ENCODE measurements at places on chromosomes 3 and 15.

DNA sequence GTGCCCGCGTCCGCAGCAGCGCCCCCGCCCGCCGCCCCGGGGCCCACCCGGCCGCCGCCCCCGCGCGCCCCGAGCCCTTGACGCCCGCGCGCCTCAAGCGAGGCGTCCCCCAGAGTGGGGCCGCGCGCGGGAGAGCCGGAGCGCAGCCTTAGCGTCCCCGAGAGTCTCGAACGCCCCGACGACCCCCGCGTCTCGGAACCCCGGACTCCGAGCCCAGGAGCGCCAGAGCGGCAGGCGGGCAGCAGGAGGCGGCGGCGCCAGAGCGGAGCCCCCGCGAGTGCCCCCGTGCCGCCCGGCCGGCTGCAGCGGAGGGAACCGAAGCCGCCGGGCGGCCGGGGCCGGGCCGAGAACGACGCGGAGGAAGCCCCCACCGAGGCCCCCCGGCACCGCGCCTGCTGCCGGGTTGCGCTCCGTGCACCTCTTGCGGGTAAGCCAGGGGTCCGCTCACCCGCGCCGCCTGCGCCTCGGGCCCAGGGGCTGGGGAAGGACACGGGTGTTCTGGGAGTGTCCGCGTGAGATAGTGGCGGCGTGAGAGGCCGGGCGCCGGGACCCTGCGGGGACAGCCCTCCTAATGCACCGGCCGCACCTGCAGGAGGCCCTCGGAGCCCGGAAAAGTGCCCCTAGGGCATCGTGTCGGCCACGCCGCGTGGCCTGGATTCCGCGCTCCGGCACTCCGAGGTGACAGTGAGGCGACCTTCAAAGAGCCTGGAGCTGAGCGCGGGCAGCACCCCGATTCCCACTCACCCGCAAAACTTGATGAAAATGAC lies 52.0 kb upstream of the ULK4 start:
- no peak for DNase-seq

DNA sequence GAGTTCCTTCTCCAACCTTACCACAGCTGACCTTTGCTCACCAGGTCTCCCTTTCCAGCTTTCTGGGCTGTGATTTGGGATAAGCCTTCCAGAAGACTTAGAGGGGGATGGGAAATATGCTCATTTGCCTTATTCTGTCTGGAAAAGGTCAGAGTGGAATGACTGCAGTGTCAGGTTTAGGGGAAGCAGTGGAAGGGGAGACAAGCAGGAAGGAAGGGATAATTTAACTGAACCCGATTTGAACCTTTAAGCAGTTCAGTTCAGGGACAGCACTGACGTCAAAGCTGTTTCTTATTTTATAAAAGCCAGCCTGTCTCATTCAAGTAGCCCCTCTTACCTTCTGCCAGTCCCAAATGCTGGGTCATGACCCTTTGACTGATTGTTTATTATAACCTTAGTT lies 418.4 kb upstream of the RARB start:
- no peak for DNase-seq

DNA sequence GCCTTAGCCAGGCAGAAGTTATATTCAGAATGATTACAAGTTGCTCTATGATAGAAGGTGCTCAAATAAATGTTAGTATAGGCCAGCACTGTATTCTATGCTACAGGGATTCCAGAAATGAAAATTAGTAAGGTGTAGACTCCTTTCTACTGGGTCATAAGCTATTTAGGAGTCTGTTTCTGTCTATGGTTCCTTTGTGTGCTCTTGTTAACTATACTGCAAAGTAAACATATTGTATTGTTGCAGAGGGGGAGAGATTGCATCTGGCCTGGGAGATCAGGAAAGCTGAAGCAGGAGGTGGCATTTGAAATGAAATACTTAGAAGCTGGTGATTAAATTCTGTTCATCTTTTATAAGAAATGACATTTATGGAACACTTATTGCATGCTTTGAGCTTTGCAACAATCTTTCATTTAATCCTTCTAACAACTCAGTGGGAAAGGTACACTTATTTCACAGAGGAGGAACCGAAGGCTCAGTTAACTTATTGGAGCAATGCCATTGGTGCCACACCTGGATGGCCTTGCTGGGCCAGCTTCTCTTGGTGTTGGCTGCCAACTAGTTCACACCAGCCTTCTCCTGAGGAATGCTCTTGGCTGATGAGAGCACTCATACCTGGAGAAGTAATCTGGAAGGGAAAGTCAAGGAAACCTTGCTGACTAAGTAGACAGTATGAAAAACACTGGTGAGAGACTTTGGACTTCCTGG lies 39.1 kb downstream of the ABHD5 start:
- no peak for DNase-seq

DNA sequence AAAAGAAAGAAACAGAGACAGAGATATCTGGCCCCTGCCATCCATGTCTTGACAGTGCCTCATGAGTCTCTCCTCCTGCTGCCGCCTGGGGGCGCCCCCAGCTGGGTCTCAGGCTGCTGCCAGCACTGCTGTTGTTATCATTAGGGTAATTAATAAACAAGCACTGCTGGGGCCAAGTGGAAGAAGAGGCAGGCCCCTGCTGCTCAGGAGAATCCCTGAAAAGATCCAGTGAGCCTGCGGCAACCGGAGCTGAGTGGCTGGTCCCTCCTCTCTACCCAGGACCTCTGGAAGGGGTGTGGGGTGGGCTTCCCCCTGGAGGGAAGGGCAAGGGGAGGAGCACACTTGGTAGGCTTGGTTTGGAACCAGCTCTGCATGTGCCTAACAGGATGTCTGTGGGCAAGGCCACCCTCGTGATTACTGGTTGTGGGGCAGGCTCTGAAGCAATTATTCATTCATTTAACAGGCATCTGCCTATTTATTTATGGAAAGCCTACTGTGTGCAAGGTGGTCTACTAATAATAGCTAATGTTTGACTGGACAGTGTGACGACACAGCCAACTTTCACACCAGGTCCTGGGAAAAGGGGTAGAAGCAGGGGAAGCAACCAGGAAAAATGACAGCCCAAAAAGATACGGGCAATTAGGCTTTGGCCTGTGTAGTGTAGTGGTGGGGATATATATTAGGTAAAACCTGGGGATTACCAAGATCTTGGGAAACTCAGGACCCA lies 1.2 kb upstream of the TYRO3 start:
- no peak for DNase-seq

GRCh38 chr3:135229018-135229495 lies 434.0 kb downstream of the EPHB1 start:
- no peak for DNase-seq

- DNase-seq = no peak
Measured at GRCh38 chr3:151165226-151165625, 37.8 kb downstream of the GPR171 start.

DNA sequence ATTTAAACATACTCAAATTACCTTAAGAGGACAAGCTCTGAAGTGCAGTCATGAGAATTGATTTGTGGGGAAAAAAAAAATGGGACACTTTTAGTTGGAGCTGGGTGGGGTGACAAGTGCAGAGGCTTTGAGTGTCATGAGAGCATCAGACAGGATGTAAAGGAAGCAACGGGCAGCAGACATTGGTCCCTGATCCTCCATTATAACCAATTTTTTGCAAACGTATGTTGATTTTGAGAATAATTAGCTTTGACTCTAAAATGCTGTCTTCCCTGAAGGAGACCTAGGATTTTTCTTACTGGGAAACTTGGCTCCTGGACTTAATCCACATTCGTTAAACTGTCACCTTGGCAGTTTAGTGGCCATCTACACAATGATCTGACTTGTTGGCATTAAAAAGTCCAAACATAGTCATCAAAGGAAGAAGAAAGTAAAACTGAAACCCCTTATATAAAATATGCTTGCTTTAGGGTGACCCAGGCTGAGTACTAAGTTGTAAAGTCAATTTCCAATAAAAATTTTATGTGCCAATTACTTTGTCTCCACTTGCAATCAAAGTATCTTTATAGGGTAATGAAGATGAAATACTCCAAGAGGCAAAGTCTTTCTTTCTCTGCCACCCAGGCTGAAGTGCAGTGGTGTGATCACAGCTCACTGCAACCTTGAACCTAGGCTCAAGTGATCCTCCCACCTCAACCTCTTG lies 45.6 kb downstream of the BCL2L10 start:
- no peak for DNase-seq

- DNase-seq = no peak
Measured at GRCh38 chr15:31341496-31342195, 15.0 kb downstream of the KLF13 start.

DNA sequence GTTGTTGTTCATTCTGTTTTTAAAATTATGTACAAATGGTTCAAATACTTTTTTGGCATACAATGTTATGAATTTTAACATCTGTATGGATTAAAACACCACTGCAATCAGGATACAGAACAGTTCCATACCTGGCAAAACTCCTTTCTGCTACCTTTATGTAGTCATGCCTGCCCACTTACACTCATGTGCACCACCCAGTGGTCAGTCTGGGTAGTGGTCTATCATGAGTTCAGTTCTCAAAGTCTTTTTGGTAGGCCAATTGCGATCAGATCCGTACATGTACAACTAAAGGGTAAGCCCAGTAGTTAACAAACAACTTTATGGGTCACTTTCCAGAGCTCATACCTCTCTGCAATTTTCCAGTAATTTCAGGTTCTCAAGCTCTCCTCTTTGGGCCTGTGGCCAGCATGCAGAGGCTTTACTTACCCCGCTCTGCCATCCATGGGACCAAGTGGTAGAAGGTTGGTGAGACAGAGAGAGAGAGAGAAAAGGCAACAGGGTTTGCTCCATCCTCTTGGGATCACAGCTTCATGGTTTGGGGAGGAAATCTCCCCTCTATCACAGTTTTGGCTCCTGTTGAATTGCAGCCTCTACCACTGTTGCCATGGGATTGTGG lies 63.9 kb upstream of the FAM98B start:
- no peak for DNase-seq

DNA sequence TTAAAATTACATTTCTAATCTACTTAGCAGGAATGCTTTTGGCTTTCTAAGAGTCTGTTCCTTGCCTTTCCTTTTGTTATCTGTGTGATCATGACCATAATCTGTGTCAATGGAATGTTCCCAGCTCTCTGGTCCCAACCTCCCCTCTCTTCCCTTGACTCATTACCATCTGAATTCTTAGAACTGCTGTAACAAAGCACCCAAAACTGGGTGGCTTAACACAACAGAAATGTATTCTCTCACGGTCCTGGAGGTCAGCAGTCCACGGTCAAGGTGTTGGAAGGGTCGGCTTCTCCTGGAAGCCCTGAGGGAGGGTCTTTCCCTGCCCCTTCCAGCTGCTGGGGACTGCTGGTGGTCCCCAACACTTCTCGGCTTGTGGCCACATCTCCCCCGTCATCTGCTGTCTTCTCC lies 81.1 kb downstream of the LRRK1 start:
- no peak for DNase-seq

DNA sequence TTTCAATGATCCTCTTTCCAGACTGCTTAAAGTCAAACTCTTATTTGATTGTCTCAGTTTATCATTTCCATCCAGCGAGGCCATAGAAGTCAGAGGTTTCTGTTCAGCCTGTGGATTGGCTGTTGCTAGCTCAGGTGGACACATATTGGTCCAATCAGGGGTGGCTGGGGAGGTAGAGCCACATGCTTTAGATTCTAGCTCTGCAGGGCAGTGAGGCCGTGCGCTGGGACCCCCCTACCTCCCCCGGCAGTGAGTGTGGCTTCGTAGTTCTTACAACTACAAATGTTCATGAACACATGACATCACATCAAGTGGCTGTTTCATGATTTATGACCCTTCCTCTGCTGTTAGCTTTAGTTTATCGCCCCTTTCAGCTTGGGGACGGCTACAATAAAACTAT lies 18.0 kb downstream of the APOD start:
- DNase-seq = no peak

- DNase-seq = no peak
Measured at GRCh38 chr3:31004025-31004678, 109.7 kb upstream of the GADL1 start.

- no peak for DNase-seq
Measured at GRCh38 chr3:25592510-25592968, 72.2 kb downstream of the TOP2B start.

- no peak for DNase-seq
Measured at GRCh38 chr15:70120958-70121623, 23.4 kb upstream of the TLE3 start.

GRCh38 chr15:45156744-45157455 lies 27.1 kb downstream of the DUOX1 start:
- no peak for DNase-seq

DNA sequence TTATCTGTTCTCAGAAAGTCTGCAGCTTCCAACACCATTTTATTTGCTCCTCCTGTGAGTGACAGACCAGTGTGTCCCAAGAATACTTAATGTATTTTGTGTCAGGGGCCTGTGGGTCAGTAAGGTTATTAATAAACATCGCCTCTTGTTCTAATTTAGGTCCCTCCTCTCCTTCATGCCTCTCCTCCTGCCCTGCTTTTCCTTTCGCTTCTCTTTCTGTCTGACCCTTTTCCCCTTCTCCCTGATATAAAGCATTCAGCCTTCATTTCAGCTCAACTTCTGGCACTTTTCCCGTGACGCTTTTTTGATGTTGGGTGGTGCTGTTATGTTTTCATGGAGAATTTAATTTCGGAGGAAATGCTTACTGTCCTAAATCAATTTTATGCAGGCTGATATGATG lies 29.7 kb upstream of the NR2F2 start:
- DNase-seq = no peak

DNA sequence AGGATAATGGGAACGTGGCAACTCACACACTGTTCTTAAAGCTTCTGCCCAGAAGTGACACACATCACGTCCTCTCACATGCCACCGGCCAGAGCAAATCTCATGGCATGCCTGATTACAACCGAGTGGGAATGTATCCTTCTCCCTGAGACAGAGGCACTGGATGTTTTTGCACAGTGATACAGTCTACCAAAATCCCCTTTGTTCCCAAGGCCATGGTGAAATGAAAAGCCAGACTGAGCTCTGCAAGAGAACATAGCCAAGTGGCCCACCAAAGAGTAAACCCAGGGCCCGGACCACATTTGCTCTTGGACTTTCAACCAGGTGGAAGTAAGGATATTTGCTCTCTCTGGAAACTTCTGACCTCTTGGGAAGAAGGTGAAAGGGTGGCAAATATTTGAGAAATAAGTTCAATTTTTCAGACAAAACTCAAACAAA lies 186.2 kb upstream of the STT3B start:
- DNase-seq = no peak
